ENCODE measurements at places on chromosomes 6 and 20.

- no peak for DNase-seq
These were observed 11.1 kb downstream of the KCNB1 start for GRCh38 chr20:49471397-49471796.

DNA sequence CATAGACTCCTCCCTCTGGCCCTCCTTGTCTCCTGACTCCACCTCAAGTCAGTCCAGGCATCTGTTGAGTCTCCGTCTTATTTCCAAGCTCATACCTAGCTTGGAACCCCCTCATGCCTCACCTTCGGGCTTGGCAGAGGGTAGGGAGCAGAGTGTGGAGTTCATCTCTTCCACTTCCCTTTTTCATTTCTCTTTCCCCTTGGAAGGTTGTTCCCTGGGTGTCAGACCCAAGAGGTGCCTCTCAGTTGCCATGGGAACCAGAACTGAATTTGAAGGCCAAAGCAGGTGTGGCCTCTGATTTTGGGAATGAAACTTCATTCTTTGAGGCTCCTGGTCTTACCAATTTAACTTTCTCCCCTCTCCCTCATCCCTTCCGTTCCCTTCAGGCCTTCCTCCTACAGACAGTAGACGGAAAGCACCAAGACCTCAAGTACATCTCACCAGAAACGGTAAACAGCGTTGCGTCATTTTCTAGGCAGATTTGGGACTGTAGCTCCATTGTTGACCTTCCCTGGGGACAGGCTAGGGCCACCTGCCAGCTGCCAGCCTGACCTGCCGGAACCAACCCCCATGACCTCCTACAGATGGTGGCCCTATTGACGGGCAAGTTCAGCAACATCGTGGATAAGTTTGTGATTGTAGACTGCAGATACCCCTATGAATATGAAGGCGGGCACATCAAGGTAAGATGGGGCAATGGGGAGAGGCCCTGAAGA, 6.6 kb downstream of the CDC25B start:
- no peak for DNase-seq

- no peak for DNase-seq
These were observed 348.0 kb downstream of the HDGFL1 start for GRCh38 chr6:22917344-22917743.

DNA sequence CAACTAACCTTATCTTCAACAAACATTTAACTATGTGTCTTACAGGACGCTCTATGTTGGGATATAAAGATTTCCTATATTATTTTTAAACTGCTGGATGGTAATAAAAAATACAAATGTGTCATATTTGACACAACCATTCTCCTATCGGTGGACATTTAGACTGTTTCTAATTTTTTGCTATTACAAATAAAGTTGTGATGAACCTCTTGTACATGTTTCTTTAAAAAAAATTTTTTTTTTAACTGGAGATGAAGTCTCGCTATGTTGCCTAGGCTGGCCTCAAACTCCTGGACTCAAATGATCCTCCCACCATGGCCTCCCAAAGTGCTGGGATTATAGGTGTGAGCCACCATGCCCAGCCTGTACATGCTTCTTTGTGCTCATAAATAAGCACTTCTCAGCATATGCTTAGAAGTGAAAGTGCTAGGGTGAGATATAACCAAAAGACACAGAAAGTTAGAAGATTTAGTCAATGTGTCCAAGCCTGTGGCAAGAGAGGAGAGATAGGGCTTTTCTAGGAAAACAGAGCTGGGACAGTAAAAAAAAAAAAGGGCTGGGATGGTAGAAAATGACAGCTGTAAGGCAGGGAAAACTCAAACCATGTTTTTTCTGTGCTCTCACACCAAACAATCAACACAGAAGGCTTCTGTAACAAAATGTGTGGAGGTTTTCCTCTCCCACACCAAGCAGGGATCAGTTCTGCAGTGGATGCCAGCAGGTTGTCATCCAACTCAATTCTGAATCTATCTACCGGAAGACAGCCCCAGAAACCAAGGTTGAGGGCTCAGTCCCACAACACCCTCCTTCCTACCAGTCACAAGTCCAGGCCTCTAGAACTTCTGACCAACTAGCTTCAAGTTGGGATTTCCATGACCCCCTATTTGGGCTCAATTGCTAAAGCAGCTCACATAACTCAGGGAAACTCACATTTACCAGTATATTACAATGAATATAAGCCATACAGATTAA, 70.0 kb upstream of the SMIM29 start:
- no peak for DNase-seq
